Naive thymus-derived CD4-positive, alpha-beta T cell (primary cell): ENCODE measurements at places on chromosomes 7 and 10.
A peak's percentile ranks its signal among the peaks of the same experiment; 100 is the strongest.

DNA sequence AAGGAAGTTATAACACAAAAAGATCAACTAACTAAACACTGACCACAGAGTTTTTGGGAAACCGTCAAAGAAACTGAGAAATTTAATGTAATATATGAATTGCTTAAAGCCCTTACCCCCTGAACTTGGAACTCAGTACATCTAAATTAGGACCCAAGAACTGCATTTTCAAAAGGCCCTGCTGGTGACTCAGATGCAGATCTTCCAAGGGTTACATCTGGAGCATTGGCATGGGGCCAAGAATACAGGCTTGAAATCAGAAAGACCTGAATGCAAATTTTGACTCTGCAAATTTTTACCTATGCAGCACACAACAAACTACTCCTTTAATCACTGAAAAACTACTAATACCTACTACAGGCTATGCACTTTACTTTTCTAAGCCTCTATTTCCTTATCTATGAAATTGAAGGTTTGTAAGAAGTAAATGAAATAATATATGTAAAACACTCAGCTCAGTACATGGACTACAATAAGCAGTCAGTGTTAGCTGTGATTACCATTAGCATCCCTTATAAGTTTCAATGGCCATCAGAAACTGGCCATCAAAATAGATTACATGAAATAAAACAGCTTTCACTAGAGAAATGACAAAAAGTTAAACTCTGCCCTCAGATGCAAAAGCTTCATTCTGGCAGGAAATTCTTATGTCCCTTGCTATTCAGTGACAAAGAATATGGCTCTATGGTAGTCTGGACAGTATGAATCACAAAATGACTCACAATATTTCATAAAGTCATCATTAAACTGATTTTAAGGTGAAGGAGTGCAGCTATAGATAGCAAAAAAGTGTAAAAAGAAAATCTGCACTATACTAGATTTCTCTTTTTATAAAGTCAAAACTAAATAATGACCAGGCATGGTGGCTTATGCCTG is 43.6 kb downstream of the NSUN6 start:
- no peak for DNase-seq

- DNase-seq, result no peak
Observed at GRCh38 chr10:22259280-22259679, 41.5 kb upstream of the EBLN1 start.

GRCh38 chr10:68212721-68213352 is 19.1 kb downstream of the ATOH7 start:
- DNase-seq, result no peak

DNA sequence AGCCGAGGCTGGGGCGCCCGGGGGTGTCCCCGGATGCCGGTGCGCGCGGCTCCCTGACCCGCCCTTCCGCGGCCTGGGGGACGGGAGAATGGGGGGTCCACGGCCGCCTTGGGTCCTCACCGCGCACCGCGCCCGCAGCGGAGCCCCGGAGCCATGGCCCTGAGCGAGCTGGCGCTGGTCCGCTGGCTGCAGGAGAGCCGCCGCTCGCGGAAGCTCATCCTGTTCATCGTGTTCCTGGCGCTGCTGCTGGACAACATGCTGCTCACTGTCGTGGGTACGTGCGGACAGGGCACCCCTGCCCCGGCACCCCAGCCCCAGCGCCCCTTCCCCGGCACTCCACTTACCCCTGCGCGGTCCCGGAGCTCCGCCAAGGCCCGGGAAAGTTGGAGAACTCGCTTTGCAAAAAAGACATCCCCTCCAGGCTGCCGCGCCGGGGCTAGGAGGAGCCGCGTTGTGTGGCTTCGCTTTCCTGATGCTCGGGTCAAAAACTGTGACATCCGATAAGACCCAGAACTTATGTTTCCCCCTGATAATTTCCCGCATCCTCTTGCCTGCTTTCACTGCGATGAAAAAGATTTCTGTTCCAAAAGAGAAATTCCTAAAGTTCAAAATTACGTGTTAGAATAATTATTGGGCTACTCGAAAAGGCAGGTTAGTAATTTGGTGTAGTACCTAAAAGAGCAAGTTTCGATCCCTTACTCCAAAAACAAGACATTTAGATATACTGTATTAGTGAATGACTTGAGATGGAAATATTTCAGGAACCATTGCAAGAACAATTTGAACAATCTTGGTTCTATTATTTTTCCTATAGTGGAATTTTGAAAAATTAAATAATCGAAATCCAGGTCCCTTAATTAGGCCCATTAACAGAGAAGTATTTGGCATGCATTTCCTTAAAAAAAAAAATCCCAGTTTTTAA is 888 bp downstream of the SLC18A2 start:
- no peak for DNase-seq

- DNase-seq, result peak; percentile 38
Observed at GRCh38 chr7:7719236-7719635, 829 bp upstream of the RPA3 start.

GRCh38 chr7:39221901-39222300 is 244.2 kb downstream of the POU6F2 start:
- no peak for DNase-seq

DNA sequence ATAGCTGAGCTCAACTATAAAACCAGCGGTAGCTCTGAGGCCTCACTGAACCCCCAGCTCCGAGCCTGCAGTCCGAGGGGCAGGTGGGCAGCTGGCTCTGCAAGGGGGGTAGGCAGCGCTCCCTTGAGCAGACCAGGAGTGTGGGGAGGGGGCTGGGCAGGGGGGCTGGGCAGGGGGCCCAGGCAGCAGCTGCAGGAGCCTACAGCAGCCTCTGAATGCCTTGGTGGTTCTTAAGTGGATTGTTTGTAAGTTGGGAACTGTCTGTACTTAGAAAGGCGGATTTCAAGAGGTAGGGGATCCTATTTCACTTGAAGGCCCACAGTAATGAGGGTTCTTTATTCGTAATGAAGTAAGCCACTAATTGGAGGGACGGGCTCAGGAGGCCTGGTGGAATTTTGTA is 72.3 kb downstream of the ICA1 start:
- no peak for DNase-seq

- DNase-seq, result no peak
Observed at GRCh38 chr10:35035606-35036005, 54.5 kb downstream of the CUL2 start.

DNA sequence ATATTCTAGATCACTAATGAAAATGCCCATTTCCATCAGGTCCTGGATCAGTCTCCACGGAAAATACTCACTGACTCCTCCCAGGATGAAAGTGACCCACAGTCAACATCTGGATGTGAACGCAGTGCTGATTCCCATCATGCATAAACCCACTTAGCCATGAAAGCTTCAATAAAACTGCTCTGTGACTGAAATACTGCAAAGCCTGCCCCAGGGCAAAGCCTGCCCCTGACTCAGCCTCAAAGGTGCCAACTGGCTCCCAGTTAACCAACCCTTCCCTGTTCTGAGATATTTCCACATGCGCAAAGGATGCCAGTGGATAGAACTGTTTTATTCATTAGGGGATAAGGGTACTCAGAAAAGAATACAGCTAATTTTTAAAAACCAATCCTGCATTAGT is 24.0 kb downstream of the OSBPL3 start:
- no peak for DNase-seq

- no peak for DNase-seq
Observed at GRCh38 chr10:117298219-117298618, 57.3 kb downstream of the SLC18A2 start.

DNA sequence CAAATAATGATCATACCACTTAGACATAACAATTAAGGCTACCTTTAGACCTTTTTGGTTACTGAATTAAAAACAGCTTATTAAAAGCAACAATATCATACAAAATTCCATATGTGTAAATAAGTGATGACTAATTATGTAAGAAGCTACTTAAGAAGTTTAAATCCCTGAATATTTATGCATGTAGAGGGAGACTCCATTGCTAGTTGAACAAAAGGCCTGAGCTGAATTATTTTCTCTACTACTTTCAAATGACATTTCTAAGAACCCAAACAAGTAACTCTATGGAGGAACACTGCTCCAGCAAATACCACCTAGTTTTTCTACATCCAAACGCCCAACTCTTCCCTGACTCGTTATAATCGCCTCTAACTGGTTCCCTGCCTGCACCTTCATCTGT is 31.5 kb downstream of the EPC1 start:
- DNase-seq, result no peak

DNA sequence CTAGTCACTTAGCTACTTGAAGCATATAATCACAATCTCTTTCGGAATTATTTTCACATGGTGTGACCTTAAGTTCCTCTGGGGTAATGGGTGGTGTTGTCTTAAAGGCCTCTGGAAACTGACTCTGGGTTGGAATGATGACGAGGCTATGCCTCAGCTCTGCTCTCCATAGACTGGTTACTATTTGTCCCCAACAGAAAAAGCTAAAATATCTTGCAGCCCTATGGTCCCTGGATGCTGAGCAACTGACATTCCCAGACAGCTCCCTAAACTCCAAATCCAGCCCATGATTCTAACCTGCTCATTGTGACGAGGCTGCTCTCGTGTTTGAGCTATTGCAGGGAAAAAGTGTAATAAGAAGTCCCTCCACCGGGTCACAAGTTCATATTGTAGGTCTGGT is 51.6 kb downstream of the HBP1 start:
- DNase-seq, result no peak

- DNase-seq, result no peak
Observed at GRCh38 chr7:128025380-128025779, 5.9 kb downstream of the LRRC4 start.

DNA sequence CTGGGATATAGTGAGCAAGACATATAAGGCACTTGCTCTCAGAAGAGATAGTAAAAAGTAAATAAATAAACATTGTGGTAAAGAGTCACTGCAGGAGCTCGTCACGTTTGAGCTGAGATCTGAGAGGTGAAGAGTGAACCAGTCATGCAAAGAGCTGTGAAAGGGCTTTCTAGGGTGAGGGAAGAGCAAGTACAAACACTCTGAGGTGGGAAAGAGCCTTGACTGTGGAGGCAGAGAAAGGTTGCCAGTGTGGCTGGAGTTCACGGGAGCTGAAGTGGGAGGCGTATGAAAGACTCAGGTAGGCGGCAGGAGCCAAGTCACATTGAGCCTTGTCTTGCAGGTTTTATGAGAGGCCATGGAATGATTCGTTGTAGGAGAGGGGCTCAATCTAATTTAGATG is 141.0 kb downstream of the C1GALT1 start:
- no peak for DNase-seq

DNA sequence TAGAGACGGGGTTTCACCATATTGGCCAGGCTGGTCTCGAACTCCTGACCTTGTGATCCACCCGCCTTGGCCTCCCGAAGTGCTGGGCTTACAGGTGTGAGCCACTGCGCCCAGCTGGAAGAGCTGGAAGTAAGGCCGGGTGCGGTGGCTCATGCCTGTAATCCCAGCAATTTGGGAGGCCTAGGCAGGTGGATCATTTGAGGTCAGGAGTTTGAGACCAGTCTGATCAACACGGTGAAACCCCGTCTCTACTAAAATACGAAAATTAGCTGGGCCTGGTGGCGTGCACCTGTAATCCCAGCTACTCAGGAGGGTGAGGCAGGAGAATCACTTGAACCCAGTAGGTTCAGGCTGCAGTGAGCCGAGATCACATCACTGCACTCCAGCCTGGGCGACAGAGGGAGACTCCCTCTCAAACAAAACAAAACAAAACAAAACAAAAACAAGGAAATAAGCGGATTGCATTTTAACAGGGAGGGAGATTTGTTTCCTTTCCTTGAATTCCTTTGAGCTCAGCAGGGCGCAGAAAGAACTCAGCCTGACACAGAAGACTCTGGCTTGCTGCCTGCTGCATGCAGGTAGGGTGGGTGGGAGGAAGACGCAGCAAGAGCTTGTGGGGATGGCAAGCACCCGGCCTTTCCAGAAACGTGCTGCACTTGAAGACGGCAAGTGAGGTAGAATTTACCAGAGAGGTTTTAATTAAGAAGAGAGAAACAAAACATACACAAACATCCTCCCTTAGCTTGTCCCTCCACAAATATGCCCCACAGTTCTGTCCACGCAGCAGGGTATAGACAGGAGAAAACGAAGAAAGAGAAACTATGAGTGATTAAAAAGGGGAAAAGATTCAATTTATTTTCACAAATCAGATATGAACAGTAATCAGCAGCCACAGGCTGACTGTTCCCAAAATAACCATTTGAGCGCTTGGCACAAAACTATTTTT is 148.0 kb downstream of the RNF216 start:
- DNase-seq, result no peak

GRCh38 chr10:119762805-119763798 is 37.3 kb downstream of the INPP5F start:
- DNase-seq, result no peak

DNA sequence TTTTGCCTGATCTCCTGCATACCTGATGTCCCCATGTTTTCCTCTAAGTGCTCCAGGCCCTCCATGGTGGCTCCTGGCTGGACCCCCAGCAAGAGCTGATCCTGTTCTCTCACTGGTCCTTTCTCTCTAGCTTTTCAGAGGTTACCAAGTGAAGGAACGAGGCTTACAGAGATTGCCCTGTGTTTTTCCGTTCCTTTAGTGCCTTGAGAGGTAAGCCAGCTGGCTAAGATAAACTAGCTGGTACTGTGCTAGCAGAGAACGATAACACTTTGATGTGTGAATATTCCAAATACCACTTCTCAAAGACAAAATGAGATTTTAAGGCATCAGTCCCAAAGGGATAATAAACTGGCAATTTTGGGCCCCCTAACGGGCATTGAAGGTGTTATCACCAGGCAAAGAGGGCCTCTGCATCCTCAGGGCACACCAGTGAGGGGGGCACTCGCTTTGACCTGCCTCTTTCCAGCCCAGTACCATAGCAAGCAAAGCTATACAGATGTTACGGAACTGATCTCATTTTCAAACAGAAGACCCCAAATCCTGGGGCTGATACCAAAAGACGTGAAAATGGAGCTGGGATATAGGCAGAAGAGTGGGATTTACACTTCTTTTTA is 8.4 kb upstream of the CCNY start:
- DNase-seq, result no peak

DNA sequence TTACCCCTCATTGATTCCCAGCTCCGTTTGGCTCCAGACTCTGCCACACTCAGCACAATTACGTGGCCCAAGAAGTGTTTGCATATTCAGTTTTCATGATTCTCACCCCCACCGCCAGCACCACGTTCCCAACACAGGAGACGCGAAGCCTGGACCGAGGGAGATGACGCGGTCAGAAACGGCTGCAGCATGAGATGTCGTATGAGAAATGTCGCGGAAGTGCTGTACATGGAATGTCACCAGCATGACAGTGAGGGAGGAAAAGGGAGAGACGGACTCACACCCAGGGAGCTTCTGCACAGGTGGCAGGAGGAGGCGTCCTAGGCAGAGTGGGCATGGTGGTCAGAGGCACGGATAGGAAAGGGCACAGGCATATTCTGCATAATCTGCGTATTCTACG is 188.3 kb downstream of the WDR37 start:
- DNase-seq, result no peak

DNA sequence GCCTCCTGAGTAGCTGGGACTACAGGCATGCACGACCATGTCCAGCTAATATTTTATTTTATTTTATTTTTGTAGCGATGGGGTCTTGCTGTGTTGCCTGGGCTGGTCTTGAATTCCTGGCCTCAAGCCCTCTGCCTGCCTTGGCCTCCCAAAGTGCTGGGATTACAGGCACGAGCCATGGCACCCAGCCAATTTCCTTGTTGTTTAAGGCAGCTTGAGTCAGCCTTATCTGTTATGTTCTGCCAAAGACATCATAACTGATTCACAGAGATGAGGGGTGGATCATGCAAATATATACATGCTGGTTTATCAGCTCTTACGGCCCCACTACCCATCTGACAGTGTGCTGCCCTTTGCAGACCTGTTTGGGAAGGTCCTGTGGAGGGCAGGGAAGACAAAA is 826.7 kb downstream of the TYW1 start:
- no peak for DNase-seq
